ENCODE measurements at places on chromosomes 16 and 17. TPM values are rescaled to one million over a fixed set of nuclear protein-coding genes. Genes with fewer than 3 reads are reported as not detected.

LSM12 gene
- 40.4 TPM for polyA plus RNA-seq

DNA sequence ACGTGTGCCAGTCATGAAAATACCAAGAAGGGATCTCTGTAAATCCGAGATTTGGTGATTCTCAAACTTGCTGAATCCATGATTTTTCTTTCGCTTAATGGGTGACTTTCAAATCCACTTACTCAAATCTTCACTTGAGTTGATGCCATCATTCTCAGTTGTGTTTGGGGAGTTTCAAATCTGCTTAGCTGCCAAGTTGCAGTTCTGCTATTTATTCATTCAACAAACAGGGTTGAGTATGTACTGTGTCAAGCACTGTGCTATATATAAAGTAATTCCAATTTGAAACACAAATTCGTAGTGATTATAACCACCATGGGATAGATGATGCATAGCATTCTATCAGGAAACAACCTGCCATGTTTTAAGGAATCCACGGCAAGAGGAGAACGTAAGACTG lies 394.3 kb downstream of the CDH13 start:
- no peak for DNase-seq

DNA sequence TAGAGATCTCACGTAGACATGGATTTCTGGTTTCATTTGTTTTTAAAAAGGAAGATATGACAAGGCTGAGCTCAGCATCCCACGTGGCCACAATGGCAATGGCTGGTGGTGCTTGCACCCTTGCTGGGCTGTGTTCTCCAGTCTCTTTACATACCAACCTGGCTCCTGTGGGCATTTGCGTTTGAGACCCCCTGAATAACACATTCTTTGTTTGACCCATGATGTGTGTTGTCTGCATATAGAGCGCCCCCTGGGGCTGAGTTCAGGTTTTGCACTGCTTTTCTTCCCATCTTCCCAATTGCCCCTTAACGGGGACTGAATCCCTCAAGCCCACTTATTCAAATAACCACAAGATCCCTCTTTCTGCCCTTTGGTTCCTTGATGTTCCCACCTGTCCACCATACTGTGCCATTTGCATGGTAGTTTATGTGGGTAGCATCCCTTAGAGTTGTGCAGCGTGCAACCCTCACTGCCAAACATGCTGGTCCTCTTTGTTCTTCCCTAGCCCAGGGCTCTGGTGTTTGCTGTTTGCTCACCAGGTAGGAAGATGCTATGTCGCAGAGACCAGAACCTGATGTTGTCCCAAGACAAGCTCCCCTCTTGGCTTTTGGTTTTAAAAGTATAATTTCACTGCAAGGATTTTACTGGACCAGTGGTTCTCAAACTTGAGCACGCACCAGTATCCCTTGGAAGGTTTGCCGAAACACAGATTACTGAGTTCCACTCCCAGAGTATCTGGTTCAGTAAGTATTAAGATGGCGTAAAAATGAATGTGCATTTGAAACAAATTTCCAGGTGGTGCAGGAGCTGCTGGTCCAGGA lies 38.5 kb upstream of the NKD1 start:
- no peak for DNase-seq

DNA sequence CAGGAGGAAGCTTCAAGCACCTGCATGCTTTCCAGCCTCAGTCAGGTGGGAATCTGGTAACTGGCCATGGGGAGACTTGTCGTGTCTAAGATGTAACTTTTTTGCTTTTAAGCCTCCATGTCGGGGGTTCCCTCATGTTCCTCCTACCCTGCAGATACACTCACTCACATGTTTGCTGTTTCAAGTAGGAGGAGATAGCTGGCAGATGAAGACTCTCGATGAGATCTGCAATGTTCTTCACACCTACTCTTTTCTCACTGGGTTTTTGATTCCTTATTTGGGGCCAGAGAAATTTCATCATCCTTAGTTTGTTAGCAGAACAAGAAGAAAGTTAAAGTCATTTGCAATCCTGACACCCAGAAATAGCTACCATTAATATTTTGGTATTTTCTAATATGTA lies 24.7 kb downstream of the UTP4 start:
- DNase-seq: no peak
